ENCODE measurements at places on chromosomes 1 and 21. TPM values are rescaled to one million over a fixed set of nuclear protein-coding genes. Genes with fewer than 3 reads are reported as not detected.

The CRYAA gene
- not detected for total RNA-seq

The TFF1 gene
- not detected for total RNA-seq

GRCh38 chr1:10764296-10764798 lies 32.1 kb downstream of the CASZ1 start:
- H3K27ac ChIP-seq: no peak overlapping the region
- H3K36me3 ChIP-seq: no peaks in the 10 kb centered on the region
- no peak overlapping the region for H3K4me3 ChIP-seq

GRCh38 chr21:38631676-38632075 lies 133.4 kb upstream of the ERG start:
- H3K4me3 ChIP-seq: no peak overlapping the region
- H3K27me3 ChIP-seq: no peaks in the 10 kb centered on the region
- peaks cover 8% of the 10 kb centered on the region for H3K4me1 ChIP-seq
- H3K36me3 ChIP-seq: peaks cover 2% of the 10 kb centered on the region
- DNase-seq: no peak
- H3K27ac ChIP-seq: peak overlapping the region; percentile 47

DNA sequence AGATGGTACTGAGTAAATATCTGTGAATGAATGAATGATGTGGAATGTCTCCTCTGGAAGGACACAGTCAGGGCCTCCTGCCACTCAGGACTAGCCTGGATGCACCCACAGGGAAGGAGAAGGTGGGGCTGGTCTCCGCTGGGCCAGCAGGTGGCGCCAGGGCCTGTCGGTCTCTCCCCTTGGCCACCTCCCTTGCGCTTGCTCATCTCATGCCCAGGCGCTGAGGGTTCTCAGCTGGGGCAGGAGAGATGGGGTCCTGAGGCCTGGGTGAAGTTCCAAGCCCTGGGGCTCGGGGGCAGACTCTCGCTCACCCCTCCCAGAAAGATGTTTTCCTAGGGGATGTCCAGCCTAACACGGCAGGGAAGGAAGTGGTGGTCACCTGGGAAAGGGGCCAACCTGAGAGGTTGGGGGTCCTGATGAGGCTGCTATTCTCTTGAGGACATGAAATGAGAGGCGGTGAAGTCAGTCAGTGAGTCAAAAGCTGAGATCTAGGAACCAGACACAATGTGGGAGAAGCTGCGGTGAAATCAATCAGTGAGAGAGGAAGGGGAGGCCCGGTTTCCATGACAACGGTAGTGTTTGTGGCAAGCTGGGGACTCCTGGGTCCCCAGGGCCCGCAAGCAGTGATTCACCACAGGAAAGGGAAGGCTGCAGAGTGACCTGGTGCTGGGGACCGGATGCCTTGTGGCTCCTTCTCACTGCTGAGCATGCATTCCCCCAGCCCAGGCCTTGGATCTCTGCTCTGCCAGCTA lies 14.6 kb upstream of the MEX3A start:
- H3K4me3 ChIP-seq: no peak overlapping the region
- H3K36me3 ChIP-seq: no peaks in the 10 kb centered on the region
- H3K4me1 ChIP-seq: no peaks in the 10 kb centered on the region
- no peaks in the 10 kb centered on the region for H3K27me3 ChIP-seq
- peak; percentile 97 for DNase-seq

Data from aorta (tissue), 5 donors.